Hepatocyte (in vitro differentiated cells): ENCODE measurements at places on chromosomes 11 and 22. TPM values are rescaled to one million over a fixed set of nuclear protein-coding genes. Genes with fewer than 3 reads are reported as not detected.

MS4A3 gene
- polyA plus RNA-seq: not detected in 2 replicates

DNA sequence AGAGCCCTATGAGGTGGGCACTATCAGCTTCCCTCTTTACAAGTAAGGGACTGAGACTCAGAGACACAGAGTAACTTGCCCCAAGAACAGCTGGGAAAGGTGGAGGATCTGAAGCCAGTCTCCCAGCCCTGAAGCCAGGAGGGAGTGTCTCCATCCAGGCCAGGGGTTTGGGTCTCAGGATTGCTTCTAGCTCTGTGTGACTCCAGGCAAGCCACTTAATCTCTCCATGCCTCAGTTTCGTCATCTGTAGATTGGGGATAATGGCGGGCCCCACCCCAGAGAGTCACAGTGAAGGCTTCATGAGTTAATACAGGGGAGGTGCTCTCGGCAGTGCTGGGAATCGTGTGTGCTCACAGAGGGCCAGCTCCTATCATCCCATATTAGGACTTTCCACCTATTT, 10.5 kb downstream of the MAP4K2 start:
- no peak overlapping the region for H3K4me3 ChIP-seq
- H3K27ac ChIP-seq: no peak overlapping the region
- no peaks in the 10 kb centered on the region for H3K27me3 ChIP-seq
- no peaks in the 10 kb centered on the region for H3K36me3 ChIP-seq

DNA sequence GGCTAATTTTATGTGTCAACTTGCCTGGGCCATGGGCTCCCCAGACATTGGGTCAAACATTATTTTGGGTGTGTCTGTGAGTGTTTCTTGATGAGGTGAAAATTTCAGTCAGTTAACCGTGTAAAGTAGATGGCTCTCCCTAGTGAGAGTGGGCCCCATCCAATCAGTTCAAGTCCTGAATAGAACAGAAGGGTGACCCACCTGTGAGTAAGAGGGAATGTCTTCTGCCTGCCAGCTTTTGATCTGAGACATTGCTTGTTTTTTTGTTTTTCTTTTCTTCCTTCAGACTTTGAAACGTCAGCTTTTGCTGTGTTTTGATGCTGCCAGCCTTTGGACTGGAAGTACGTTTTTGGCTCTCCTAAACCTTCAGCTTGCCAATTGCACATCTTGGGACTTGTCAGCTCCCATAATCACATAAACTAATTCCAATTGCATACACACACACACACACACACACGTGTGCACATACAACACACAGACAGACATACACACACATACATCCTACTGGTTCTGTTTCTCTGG, 300.1 kb downstream of the CNTN5 start:
- H3K4me1 ChIP-seq: no peaks in the 10 kb centered on the region
- H3K4me3 ChIP-seq: no peak overlapping the region
- H3K36me3 ChIP-seq: no peaks in the 10 kb centered on the region
- no peaks in the 10 kb centered on the region for H3K27me3 ChIP-seq

DNA sequence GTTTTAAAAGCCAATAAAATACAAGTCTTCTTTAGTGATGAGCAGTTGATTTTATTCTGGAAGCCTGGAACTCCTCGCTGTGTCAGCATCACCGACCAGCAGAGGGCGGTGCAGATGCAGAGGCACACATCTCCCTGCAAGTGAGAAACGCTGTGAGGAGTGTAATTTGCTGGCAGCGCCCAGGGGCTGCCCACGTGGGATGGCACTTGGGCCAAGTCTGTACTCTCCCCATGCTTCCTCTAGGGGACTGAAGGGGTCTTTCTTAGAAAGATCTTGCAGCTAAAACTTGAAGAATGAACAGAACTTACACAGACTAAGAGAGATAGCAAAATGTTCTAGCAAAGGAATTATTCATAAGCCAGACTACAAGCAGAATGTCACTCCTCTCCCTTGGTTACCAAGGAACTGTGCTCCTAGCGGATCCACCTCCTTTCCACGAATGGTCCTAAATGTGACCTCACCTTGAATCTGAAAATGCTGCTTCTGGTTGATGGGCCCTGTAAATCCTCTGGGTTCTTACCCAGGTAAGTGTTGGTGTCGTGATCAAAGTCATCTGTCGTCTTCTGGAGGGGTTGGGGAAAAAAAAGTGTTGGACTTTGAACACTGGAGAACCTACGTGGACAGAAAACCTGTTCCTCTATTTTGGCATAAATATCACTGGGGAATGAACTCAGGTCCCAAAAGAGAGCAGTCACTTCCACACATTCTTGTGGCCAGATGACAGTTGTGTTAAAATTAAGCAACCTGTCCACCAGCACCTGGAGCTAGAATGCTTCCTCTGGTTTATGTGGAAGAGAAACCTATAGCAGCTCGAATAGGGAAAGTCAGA, 31.8 kb downstream of the CNTF start:
- no peaks in the 10 kb centered on the region for H3K27me3 ChIP-seq
- no peak overlapping the region for H3K4me3 ChIP-seq
- H3K27ac ChIP-seq: no peak overlapping the region
- H3K36me3 ChIP-seq: no peaks in the 10 kb centered on the region
- no peaks in the 10 kb centered on the region for H3K4me1 ChIP-seq
- peak; percentile 89 for DNase-seq

- peak; percentile 52 for DNase-seq
- no peaks in the 10 kb centered on the region for H3K36me3 ChIP-seq
- no peaks in the 10 kb centered on the region for H3K27me3 ChIP-seq
- no peaks in the 10 kb centered on the region for H3K4me1 ChIP-seq
Measured at GRCh38 chr11:73950869-73951710, at the start of gene DNAJB13. TSS of gene DNAJB13 (plus strand) at chr11:73951026. CDS start at chr11:73951070, 44 bp downstream.

- H3K36me3 ChIP-seq: no peaks in the 10 kb centered on the region
- H3K4me1 ChIP-seq: no peaks in the 10 kb centered on the region
- H3K4me3 ChIP-seq: no peak overlapping the region
- no peak overlapping the region for H3K27ac ChIP-seq
- no peaks in the 10 kb centered on the region for H3K27me3 ChIP-seq
Measured at GRCh38 chr22:40748388-40749355, 69.4 kb downstream of the MCHR1 start.

- H3K27ac ChIP-seq: no peak overlapping the region
- H3K4me3 ChIP-seq: no peak overlapping the region
- H3K36me3 ChIP-seq: no peaks in the 10 kb centered on the region
- H3K27me3 ChIP-seq: no peaks in the 10 kb centered on the region
- H3K4me1 ChIP-seq: peaks cover 30% of the 10 kb centered on the region
Measured at GRCh38 chr11:61957021-61957770, 7.0 kb downstream of the BEST1 start.

DNA sequence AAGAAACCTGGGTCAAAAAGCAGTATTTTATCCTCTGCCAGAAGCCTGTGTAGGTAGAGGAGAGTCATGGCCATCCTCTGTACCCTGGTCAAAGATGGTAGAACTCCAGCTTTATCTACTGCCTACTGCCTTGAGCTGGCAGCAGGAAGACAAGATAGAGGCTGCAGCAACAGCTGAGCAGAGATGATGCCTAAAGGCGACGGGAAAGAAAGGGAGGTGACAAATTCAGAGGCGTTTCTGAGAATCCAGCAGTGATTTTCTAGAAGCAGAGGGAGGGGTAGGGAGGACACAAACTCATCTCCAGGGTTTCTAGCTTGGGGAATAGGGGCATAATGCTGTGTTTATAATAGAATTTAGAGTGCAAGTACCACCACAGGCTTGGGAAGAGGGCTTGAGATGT, 15.5 kb upstream of the C1QTNF4 start:
- no peak overlapping the region for H3K27ac ChIP-seq
- H3K36me3 ChIP-seq: no peaks in the 10 kb centered on the region
- no peak overlapping the region for H3K4me3 ChIP-seq
- no peaks in the 10 kb centered on the region for H3K4me1 ChIP-seq

- H3K27me3 ChIP-seq: no peaks in the 10 kb centered on the region
- H3K4me1 ChIP-seq: no peaks in the 10 kb centered on the region
Measured at GRCh38 chr22:27372969-27373670, 428.4 kb downstream of the MN1 start.

- H3K27me3 ChIP-seq: no peaks in the 10 kb centered on the region
- H3K4me3 ChIP-seq: no peak overlapping the region
- no peak overlapping the region for H3K27ac ChIP-seq
- no peaks in the 10 kb centered on the region for H3K36me3 ChIP-seq
- DNase-seq: no peak
Measured at GRCh38 chr11:118939404-118939915, 13.7 kb upstream of the BCL9L start.
